ENCODE measurements at places on chromosomes 3 and 15.

DNA sequence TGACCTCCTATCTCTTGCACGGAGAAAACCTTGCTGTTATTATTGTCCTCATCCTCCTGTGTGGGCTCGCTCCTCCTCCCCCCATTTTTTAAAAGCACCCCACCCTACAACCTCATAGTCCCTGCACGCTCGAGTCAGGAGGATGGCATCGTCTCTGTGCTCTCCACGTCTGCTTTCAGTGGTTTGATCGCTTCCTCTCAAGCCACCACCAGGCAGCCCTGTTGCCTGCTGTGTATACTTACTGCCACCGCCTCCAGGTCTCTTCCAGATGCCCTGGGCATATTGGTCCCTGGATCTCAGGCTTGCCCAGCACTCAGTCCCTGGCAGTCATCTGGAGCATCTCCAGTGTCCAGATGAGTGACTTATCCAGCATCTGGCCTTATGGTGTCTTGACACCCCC is 42.1 kb upstream of the GCNT3 start:
- DNase-seq = no peak

DNA sequence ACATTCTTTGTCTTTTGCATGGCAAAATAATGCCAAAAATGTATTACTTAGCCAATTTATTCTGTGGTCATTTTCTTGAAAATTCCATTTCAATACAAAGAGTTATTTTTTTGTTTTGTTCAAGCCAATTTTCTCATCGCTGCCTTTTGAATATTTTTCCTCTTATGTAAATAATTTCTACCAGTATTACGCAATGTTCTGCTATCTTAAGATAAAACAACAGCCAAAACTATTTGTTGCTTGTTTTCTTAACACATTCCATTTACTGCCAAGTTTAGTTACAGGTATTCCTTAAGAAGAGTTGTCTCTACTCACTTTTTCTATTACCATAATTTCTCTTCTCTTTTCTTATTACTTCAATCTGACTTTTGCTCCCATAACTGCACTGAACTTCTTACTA is 163.1 kb downstream of the ROBO1 start:
- DNase-seq = no peak

GRCh38 chr3:52195291-52195597 is 2.7 kb upstream of the ALAS1 start:
- no peak for DNase-seq

DNA sequence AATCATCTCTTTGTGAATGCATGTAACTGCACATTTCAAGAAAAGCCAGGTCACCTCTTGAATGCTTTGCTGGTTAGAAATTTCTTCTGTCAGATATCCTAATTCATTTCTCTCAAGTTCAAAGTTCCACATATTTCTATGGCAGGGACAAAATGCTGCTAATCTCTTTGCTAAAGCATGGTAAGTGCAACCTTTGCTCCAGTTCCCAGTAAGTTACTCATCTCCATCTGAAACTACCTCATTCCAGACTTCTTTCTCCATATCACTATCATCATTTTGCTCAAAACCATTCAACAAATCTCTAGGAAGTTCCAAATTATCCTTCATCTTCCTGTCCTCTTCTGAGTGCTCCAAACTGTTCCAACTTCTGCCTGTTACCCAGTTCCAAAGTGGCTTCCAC is 230.6 kb downstream of the ZMAT3 start:
- no peak for DNase-seq

DNA sequence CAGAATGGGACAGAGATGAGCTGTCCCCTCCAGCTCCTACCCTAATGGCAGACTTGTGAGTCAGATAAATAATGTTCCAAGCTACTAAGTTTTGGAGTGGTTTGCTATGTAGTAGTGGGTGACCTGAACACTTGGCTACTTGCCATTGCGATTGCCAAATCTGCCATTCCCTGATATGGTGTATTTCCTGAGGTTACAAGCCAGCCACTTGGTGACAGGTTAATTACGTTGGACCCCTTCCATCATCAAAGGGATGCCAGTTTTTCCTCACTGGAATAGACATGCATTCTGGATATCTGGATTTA is 33.6 kb downstream of the MORF4L1 start:
- no peak for DNase-seq

DNA sequence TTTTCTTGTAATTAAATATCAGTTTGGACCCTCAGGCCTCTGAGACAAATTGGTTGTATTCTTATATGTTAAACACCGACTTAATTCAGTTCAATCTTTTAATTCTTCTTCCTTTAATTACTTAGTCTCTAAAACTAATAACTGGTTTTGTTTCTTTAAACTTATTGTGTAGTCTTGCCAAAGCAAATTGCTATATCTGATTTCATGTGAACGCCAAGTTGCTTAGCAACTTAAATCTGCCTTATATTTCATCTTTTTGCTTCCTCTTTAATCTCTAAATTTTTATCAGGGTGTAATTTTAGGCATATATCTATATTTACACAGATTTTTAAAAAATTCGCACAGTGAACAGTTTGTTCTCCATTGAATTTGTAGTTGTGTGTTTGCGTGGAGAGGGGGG is 82.2 kb downstream of the CADM2 start:
- no peak for DNase-seq

DNA sequence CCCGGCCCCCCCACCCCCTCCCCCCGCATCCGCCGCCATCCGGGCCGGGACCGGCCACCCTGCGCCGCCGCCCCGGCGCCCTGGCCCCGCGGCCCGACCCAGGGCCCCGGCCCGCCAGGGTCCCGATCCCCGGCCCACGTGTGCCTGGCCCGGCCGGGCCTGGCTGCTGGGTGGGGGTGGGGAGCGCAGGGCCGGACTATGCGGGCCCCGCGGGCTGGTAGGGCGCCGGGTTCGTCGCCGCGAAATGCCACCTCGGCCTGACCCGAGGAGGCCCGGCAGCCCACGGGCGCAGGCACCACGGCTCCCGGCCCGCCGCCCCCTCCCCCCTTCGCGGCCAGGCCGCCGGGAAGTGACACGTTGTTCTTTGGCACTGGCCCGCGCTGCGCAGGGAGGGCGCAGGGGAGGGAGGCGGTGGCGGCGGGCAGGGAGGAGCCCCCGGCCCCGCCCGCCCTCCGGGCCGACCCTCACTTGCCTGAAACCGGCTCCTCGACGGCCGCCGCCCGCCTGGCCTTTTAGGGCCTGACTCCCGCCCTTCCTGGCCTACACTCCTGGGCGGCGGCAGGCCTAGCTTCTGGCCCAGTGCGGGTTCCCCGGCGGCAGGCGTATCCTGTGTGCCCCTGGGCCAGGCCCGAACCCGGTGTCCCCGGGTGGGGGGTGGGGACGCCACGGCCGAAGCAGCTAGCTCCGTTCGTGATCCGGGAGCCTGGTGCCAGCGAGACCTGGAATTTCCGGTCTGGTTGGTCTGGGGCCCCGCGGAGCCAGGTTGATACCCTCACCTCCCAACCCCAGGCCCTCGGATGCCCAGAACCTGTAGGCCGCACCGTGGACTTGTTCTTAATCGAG is 515 bp downstream of the EIF4G1 start:
- peak; percentile 93 for DNase-seq

DNA sequence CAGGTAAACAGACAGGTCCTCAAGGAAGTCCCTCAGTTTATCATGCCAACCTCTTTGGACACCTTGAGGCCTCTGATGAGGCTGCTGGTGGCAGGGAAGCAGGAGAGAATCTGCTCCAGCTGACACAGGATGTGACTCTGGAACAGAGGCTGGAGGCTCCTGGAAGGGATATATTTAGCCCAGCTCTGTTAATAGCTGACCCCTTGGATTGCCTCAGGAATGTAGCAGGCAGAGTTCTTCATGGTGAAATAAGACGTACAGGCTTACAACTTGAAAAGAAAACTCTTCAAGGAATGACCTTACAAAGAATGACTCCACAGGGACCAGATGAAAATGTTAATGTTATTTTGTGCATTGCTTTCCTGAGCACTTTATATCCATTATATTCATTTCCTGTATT is 90.5 kb downstream of the AQP9 start:
- DNase-seq = no peak

- no peak for DNase-seq
Observed at GRCh38 chr3:82085851-82086475, 324.5 kb upstream of the GBE1 start.

- peak; percentile 52 for DNase-seq
Observed at GRCh38 chr15:73941871-73942635, 15.8 kb downstream of the LOXL1 start.

- DNase-seq = no peak
Observed at GRCh38 chr3:125386811-125387210, 11.7 kb upstream of the ZNF148 start.

DNA sequence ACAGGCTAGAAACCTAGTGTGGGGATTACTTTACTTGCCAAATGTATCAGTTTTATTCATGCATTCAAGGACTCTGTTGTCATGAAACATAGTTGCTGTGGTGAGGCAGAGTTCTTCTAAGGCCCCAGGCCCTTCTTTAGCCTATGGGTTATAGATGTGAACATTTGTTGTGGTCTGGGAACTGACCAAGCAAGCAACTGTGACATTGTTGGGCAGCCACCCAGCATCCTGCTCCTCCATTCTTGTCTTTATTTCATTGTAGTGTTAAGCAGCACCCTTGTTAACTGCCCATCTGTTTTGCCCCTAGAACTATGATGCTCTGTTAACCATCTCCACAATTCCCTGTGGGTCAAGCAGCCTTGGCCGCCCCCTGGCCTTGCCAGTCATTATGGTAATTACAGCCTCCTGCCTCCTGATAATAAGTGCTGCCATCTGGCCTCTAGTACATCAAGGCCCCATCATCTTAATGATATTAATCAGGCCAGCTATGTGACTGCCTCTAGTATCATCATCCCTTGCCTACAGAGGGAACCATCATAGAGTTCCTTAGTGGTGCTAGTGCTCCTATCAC is 12.2 kb upstream of the IFT57 start:
- no peak for DNase-seq

- no peak for DNase-seq
Observed at GRCh38 chr15:41020311-41020710, 67.0 kb downstream of the CHAC1 start.

DNA sequence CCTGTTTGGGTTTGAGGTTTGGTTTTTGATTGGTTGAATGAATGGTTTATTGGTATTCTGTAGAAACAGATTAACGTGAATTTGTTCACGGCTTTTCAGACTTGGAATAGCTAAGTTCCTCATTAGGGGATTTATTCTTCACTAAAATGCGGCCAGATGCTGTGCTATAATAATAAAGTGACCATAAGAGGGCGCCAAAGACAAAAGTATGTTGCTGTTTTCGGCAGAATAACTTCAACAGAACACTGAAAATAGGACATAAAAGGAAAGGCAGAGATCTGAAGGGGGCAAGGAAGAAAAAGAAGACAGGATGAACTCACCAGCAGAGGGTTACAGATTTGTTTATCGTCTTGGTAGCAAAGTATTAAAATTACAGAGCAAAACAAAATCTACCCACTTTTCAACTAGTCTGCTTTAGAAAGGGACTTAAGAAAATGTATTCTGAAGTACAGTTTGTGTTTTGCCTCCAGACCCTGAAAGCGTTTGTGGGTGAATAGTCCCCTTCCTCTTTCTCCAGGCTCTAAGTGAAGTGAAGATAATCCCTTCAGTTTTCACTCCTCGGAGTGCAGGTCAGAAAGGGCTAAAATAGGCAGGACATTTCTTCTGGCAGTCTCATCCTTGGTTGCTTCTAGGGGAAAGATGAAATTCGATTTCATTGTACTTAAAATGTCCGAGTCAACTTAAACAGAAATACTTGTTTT is 147.6 kb downstream of the IL20RB start:
- DNase-seq = no peak

- DNase-seq = no peak
Observed at GRCh38 chr3:4976109-4976508, 3.1 kb upstream of the BHLHE40 start.

GRCh38 chr15:78873793-78874765 is 1.4 kb downstream of the MORF4L1 start:
- DNase-seq = no peak

- DNase-seq = no peak
Observed at GRCh38 chr3:108525256-108525655, 14.9 kb upstream of the MYH15 start.

DNA sequence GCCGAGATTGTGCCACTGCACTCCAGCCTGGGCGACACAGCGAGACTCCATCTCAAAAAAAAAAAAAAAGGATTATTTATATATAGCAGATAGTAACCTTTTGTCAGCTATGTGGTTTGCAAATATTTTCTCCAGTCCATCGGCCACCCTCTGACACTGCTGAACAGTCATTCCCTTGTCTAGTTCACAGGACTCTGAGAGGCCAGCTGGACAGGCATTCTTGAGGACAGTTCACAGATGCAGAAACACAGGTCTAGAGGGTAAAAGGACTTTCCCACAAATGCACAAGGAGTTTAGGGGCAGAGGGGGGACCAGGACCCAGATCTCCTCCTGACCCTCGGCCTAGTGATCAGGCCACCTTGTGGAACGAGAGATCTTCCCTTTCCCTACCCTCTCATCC is 7.5 kb upstream of the TMEM40 start:
- no peak for DNase-seq

GRCh38 chr15:48643206-48643605 is 2.3 kb downstream of the FBN1 start:
- no peak for DNase-seq

GRCh38 chr3:158508481-158508880 is 62.5 kb upstream of the MLF1 start:
- no peak for DNase-seq

- DNase-seq = no peak
Observed at GRCh38 chr3:111032677-111033076, 38.9 kb upstream of the NECTIN3 start.

DNA sequence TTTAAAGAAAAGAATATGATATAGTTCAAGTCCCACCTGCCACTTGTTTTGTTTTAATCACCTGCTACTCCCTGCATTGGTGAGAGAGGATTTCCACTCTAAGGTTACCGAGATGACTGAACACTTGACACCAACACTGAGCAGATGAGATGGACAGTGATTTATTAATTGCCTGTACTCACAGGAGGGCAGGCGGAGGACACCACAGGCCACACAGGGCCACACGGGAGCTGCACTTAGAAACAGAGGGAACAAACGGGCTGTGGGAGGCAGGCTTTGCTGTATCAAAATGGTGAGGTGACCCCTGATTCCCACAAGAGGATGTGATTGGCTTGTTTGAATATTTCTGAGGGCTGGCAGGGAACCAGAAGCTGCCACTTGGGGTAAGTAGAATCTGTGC is 10.8 kb downstream of the MINAR1 start:
- no peak for DNase-seq

- DNase-seq = no peak
Observed at GRCh38 chr3:185270956-185271332, 17.1 kb upstream of the EHHADH start.

DNA sequence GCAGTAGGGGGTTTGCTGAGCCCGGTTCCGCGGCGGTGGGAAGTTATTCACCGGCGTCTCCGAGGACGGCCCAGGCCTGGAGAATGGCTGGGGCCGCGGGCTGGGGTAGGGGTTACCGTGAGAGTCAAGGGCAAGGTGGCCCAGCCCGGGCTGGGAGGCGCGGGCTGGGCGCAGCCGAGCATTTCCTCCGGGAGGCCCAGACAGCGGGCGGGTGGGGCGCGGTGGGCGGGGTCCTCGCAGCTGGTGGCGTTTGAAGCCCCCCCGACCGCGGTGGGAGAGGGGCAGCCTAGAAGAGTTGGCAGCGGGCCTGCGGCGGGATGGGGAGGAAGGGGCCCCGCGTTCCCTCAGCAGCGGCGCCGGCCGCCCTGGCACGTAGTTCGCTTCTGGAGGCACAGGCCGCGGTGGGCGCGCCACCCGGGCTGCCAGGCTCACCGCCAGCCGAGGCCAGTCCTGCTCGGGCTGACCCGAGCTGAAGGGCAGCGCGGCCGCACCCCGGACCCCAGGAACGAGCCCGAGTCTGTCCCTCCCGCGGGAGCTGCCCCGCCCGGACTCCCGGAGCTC is 960 bp upstream of the KLF13 start:
- DNase-seq = peak; percentile 66
